Activated T-cell treated with anti-CD3 and anti-CD28 coated beads, Interleukin-2, amount 50 U/mL, for 4 hours (primary cell): ENCODE measurements at places on chromosomes 7 and 10.
A peak's percentile ranks its signal among the peaks of the same experiment; 100 is the strongest.

- DNase-seq: no peak
Measured at GRCh38 chr10:48365668-48366067, 59.2 kb downstream of the MAPK8 start.

DNA sequence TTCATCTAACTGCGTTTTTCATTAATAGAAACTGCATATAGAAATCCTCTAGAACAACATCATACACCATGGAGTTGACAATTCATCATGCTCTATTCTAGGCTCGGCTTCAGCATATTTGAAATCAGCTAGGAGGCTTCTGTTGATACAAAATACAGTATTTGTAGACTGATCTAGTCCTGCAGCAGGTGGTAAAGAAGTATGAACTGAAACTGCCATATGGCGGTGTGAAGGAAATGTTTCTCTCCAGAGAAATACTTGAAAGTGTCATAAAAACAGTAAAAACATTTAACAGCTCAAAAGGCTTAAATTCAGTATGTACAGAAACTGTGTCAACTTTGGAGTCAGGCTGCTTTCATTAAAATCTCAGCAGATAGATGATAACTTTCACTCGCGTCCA, 32.0 kb upstream of the MYO3A start:
- DNase-seq: no peak

- DNase-seq: no peak
Measured at GRCh38 chr10:96502561-96503282, 11.0 kb downstream of the TLL2 start.

GRCh38 chr10:69022611-69023010, 34.0 kb downstream of the KIFBP start:
- no peak for DNase-seq

DNA sequence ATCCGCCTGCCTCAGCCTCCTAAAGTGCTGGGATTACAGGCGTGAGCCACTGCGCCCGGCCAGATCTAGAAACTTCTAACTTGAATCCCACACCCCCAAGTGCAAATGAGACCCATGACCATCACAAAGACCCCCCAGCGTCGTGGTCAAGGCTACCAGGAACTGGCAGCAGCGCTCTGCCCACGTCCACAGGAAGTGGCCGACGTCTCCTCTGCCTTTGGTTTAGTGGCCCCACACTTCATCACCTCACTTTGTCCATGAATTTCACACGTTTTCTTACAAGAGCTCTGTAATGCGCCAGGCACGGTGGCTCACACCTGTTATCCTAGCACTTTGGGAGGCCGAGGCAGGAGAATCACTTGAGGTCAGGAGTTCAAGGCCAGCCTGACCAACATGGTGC, 53.5 kb upstream of the TNRC18 start:
- no peak for DNase-seq

DNA sequence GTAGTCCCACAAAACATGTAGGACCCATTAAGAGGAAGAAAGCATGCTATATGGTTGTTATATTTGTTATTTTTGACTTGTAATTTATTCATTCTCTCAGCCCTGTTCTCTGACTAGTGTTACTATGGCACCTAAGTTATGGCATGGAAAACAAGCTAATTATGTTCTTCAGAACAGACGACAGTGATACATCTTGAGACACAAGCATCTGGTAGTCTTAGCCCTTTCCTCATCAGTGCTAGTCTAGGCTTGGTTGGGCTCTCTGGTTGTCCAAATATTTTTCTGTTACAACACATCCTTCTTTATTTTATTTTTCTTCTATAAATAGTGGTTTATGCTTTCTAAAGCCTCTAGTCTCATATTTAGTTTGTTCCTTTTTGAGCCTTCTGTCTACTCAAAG, 308.3 kb upstream of the KAT6B start:
- DNase-seq: no peak

DNA sequence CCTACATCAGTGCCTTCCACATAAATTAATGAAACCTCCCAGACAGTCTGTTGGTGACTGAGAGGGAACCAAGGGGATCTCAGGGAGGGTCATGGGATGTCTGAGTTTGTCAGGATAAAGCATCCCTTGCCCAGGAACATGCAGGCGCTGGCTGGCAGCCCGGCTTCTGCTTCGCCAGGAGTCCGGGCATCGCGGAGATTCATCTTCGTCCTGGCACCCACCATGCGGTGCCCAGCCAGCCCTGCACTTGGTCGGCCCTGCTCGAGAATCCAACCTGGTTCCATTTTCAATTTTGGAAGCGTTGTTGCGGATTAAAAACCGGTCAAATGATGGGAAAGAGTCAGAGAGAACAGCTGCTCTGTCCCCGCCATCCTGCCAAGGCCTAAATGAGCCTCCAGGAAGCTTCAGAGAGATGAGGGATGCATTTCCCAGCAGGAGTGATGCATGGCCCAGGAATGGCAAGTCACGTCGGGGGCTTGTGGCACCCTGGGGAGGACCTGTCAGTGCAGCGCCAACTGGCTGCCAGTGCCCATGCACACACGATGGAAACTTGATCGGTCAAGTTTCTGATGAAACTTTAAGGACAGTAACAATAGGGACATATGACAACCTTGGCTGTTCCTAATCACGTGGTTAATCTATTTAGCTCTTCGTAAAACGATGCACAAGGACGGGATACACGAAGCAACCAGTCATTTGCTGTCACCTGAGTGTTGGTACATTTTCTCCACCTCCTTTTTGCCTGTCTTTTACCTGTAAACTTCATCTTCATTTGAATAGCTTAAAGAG, 260.8 kb upstream of the MKI67 start:
- no peak for DNase-seq

DNA sequence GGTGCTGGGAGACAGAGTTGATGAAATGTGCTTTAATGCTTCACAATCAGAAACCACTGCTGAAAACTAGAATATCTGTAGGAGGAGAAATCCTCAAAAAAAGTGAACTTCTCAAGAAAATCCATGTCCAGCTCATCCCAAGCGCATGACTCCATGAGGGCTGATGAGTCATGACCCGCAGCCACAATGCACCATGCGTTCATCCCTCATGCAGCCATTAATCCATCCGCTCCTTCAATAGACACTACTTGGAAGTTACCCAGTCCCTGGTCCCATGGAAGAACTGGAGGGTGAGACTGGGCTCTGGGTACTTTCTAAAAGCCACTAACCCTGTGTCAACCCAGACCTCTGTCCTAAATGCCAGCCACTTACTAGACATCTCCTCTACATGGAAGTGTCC, 24.4 kb downstream of the TMEM273 start:
- DNase-seq: no peak

DNA sequence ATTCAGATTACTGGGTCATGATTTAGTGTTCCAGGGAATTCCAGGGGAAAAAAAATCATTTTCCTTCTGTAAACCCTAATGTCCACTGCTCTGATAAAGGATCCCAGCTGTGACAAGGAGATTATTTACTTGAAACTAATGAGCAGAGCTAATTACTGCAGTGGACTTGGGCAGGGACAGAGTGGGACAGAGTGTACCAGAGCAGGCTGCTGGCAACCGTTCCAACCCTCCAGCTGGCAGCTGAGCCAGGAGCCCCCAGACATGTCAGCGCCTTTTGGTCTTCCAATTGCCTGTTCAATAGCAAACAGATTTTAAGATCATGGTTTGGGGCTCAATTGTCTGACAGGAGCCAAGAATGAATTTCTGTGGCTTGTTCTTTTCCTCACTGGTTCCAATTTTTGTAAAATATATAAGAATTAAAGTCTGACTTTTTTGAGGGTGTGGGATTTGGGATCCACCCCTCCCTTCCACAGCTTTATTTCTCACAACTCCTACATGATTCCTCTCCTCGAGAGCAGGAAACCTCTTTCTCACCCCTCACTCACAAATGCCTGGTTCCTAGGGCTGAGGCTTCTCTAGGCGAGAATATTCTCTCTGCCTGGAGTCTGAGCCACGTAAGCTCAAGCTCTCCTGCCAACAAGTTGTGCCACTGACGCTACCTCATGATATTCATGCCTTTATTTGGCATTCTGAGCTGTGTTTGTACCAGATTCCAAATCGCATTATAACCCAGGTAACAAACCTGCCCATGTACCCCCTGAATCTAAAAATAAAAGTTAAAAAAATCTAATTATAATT, 20.6 kb upstream of the FAM180A start:
- no peak for DNase-seq

- no peak for DNase-seq
Measured at GRCh38 chr10:974038-974784, 14.0 kb upstream of the GTPBP4 start.

- no peak for DNase-seq
Measured at GRCh38 chr10:5927306-5927705, 37.3 kb downstream of the FBH1 start.

DNA sequence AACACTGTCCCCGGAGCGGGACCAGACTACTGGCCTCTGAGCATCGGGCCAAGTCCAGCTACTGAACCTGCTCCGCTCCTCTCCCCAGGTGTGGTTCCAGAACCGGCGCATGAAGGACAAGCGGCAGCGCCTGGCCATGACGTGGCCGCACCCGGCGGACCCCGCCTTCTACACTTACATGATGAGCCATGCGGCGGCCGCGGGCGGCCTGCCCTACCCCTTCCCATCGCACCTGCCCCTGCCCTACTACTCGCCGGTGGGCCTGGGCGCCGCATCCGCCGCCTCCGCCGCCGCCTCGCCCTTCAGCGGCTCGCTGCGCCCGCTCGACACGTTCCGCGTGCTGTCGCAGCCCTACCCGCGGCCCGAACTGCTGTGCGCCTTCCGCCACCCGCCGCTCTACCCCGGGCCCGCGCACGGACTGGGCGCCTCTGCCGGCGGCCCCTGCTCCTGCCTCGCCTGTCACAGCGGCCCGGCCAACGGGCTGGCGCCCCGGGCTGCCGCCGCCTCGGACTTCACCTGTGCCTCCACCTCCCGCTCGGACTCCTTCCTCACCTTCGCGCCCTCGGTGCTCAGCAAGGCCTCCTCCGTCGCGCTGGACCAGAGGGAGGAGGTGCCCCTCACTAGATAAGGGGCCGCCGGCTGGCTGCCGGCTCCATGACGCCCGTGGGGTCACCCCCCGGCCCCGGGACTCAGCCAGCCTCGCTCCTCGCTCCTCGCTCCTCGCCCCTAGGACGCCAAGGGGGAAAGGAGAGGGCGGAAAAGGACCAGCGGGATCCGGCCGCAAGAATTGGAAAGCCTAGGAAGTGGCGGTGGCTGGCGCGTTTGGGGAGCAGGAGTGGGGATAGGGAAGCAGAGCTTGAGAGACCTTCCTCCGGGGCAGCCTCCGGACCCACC, 3.4 kb downstream of the EVX1 start:
- DNase-seq: no peak

GRCh38 chr10:79127151-79127961, 58.6 kb downstream of the ZMIZ1 start:
- DNase-seq: no peak

DNA sequence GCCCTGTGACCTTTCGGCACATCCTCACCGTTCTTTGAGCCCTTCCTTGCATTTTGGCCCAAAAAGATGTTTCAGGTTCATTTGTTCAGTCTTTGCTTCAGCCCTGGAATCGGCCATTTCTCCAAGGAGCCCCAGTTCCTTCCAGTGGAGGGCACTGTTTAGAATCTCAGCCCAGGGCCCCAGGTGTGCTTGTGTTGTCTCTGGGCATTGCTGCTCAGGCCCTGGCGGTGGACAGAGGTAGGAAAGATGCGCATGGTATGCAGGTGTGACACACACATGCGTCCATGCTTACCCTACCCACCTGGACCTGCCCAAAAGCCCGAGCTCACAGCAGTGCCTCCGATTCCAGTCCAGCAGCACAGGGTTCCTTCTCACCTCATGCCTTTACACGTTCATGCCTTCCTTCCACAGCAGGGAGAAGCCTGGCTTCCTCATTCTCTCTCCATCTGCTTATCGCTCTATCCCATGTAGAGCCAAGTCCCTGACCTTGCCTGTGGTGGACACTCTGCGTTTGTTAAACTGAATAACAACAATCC, 70.6 kb downstream of the LHPP start:
- DNase-seq: no peak

GRCh38 chr7:14714161-14714728, 188.3 kb downstream of the DGKB start:
- no peak for DNase-seq

DNA sequence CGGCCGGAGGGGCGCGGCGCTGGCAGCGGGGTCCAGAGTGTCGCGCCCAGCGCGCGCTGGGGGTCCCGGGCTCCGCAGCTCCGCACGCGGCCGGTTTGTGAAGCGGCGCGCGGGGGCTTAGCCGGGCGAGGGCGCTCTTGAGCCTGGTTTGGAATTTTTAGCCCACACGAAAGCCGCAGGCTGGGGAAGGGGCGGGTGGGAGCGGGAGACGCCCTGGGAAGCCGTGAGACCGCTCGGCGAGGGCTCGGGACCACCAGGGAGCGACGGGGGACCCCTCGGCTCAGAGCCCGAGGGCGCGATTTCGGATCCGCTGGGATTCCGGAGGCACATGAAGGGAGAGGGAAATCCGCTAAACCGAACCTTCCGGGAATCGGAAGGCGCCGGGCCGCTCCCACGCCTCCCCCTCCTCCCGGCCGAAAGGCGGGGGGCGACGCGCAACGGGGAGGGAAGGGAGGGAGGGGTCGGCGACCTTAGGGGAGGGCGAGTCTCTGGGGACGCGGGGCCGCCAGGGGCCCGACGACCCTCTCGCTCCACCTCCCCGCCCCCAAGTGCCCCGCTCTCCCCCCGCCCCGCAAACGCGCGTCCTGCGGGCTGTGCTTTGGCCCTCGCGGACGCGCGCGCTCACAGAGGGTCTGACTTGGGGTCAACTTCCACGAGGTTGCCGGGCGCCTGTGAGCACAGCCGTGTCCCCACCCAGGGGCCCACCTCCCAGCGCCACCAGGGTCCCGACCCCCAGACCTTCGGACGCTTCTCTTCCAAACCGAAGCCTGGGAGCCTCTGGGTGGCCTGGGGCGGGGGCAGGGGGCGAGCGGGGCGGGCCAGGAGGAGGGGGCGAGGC, 5.1 kb upstream of the ELFN1 start:
- peak; percentile 46 for DNase-seq

- DNase-seq: no peak
Measured at GRCh38 chr7:34131371-34131770, 226.0 kb downstream of the BMPER start.

DNA sequence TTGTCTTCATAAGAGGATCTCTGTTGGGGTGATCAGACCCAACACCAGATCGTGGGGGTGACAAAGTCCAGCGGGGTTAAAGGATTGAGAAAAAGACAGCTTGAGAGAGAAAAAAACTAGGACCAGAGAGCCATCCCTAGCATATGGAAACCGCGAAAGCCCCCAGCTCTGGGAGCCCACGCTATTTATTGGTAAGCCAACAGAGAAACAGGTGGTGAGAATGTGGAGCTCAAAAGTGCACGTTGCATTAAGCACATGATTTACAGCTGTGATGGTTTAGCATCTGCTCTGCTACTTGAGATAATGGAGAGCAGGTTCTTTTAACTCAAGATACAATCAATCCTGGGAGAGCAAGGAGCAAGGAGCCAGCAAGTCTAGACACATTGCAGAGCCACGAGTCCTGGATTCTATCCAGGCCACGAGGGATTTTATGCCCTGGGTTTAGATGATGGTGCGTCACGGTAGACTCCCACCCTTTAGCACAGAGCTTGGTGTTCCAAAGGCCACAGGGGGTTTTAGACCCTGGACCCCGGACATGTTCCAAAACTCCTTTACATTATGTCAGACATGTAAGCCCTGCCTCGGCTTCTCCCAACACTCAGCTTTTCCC, 755.2 kb upstream of the SORCS1 start:
- DNase-seq: no peak

DNA sequence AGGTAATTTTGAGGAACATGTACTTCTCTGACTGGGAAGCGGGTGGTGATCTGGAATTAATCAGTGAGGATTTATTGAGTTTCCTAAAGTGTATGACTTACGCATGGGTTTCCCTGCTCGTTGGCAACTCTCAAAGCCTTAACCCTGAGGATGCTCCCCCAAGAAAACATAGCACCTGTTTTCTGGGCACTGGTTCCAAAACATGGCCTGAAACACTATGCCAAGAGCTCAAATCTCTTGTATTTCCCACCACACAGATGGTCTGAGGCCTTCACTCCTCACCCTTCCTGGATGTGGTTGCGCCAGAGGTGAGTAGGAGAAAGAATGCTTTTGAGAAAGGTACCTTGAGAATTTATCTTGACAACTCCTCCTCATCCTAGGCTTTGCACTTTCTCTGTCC, 250.4 kb downstream of the FZD1 start:
- no peak for DNase-seq
